KBM-7 (cell line): ENCODE measurements at places on chromosomes 3 and 15.

DNA sequence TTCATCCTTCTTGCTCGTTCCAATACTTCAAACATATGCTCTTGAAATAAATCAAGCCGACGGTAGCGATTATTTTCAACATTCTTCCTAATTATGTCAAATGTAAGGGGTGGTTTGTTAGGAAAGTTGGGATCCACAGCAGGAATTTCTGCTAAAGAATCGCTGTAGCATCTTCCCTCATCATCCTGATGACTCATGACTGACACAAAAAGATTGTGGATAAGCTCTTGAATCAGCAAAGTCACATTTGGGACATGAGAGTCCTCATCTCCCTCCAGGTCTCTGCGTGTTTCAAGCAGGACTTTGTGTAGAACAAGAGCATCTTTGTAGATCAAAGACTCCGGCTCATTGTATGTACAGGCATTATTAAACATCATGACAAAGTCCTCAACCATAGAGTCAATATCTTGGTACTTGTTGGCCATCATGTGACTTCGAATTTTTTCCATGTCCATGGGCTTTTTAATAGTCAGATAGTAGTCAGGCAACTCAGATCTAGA lies 73.0 kb downstream of the UQCC5 start:
- no peak for DNase-seq

- no peak for DNase-seq
Measured at GRCh38 chr15:88663141-88663621, 24.4 kb downstream of the ISG20 start.

GRCh38 chr3:132164469-132165092 lies 129.8 kb upstream of the CPNE4 start:
- DNase-seq: no peak

DNA sequence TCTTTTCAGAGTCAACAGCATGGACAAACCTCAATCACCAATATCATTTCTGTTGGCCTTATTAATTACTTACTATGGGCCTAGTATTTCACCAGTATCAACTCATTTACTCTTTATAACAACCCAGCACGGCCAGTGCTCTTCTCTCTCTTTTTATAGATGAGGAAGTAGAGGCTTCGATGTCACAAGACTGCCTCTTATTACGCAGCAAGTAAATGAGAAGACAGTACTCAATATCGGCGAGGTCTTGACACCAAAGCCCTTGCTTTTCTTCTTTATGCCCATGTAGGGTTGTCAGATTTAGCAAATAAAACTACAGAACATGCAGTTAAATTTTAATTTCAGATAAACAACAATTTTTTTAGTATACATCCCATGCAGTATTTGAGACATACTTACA lies 99.0 kb upstream of the KCNMB2 start:
- no peak for DNase-seq

DNA sequence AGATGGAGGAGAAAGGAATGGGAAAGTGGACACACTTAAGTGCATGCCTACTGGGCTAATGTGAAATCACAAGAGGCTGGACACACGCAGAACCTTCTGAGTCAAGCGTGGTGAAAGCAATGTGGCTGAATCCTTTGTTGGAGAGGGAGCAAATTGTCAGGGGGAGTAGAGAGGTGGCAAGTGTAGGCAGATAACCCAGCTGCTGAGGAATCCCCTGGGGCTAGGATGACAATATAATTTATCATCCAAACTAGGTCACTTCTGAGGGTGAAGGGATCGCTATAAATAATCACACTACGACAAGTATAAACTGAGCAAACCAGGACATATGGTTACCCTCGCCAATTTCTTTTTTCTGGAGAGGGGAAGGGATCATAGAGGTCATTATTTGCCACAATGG lies 28.7 kb downstream of the TAMM41 start:
- DNase-seq: no peak

- no peak for DNase-seq
Measured at GRCh38 chr15:41125931-41126642, 10.0 kb upstream of the INO80 start.

- DNase-seq: no peak
Measured at GRCh38 chr3:4943549-4943948, 35.7 kb upstream of the BHLHE40 start.

DNA sequence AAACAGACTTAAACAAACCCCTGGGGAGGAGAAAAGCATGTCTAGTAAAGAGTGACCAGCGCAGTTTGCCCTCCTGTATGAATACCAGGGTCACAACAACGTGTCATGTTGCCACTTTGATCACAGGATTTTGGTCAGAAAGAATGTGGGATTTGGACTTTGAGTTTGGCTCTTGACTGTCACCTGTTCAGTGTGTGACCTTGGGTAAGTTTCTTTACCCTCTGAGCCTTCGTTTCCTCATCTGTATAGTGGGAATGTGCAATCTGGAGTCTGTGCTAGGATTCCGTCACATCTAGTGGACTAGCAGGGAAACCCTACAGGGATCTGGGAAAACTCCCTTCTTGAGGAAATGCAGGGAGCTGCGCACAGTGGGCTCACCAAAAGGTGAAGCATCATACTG lies 63.6 kb downstream of the CCNL1 start:
- DNase-seq: no peak

GRCh38 chr15:25715536-25716413 lies 147.4 kb downstream of the ATP10A start:
- no peak for DNase-seq

GRCh38 chr15:70962084-70962483 lies 69.5 kb downstream of the LRRC49 start:
- no peak for DNase-seq

- no peak for DNase-seq
Measured at GRCh38 chr15:74461847-74462511, 1.0 kb upstream of the UBL7 start.

- DNase-seq: peak; percentile 60
Measured at GRCh38 chr3:171462224-171462623, 2.0 kb upstream of the TNIK start.

GRCh38 chr3:57949785-57950615 lies 58.2 kb upstream of the FLNB start:
- DNase-seq: no peak

- peak; percentile 36 for DNase-seq
Measured at GRCh38 chr3:16181361-16181760, 6.9 kb downstream of the GALNT15 start.

DNA sequence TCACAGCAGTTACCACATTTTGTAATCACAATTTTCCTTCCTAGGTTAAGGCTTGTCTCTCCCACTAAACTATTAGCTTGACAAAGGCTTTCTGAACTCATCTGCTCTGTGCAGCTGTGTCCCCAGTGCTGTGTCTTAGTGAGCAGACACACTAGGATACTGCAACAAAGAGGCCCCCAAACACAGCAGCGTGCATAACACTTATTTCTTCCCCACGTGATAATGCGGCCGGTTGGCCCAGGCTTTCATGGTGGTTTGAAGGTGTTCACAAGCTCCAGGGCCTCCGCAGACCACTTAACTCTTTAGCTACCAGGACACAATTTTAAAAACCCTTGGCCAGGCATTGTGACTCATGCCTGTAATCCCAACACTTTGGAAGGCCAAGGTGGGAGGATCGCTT lies 2.2 kb upstream of the HDAC11 start:
- DNase-seq: no peak

GRCh38 chr15:97804950-97805349 lies 155.6 kb upstream of the ARRDC4 start:
- DNase-seq: no peak

GRCh38 chr3:160956785-160957184 lies 148.4 kb downstream of the B3GALNT1 start:
- DNase-seq: peak; percentile 50

GRCh38 chr15:91627473-91628278 lies 225.8 kb upstream of the SLCO3A1 start:
- DNase-seq: no peak

GRCh38 chr3:149658744-149659497 lies 1.1 kb upstream of the WWTR1 start:
- DNase-seq: no peak

DNA sequence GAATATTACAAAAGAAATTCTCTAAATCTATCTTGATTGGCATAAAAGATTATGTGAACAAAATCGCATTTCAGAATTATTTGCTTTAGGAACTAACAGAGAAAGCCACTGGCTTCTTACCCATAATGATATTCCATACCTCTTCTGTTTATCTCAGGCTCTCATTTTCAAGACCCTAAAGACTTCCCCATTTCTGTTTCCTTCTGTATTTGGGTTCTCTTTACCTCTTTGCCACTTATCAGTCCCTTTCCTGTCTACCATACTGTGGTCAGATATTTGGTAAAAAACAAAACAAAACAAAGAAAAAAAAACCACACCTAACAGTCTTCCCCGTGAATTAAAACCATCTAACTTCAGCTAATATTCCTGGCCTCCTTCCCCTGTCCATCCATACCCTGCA lies 108.5 kb downstream of the LRRC28 start:
- peak; percentile 76 for DNase-seq

DNA sequence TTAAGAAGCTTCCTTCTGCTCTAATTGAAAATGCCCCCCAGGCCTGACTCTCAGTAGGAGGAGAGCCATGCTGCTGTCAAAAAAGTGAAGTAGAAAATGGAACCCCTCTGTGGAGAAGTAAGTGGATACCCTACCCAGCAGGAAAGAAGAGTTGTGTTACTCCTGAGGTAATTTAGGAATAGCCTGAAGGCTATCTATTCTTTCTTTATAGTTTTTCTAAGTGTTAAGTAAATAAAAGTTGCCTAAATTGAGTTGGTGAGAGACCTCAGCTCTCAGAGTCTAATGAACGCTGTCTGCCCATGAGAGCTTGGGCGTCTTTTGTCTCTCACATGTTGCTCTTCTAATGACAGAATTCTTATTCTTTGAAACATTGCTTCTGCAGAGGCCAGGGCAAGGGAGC lies 116.2 kb downstream of the NSUN3 start:
- no peak for DNase-seq

- no peak for DNase-seq
Measured at GRCh38 chr3:46367811-46368210, 2.9 kb upstream of the CCR5 start.

DNA sequence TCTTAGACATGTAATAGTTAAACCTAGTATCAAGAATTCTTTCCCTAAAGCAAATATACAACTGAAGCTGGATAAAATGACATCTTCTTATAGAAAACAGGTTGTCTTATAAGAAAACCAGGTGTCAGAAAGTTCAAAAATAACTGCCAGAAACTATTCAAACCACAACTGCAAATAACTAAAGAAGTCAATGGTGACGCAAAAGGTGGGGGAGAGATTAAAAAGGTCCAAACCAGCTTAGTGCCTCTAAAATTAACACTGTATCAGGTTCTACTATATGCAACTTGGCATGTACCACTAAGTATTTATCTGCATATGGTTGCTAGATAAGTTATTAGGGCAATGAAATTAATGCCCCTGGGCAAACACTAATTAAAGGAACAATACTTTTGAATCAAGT lies 136.8 kb downstream of the TBL1XR1 start:
- DNase-seq: no peak

DNA sequence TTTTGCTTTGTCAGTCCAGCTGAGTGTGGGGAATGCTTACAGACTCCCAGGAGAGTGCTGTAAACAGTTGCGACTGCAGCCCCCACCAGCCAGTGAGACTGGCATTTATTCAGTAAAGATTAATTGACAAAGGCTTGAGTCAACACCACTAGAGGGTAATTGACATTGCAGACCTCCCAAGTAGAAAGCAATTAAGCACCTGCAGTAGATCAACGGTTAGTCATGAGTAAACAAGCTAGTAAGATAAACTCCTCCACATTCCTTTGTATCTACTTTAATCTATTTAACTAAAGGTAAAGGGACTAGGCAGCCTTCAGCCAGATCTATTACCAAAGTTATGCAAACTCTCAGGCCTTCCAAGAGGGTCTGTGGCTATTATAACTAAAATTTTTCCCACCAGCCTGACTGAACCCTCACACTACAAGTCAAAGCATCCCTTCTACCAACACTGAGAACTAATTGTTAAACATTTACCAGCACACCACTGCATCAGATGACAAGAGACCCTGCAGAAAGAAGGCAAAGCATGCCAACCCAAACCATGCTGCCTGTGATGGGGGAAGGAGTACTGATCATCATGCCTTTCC lies 30.5 kb upstream of the GALNT15 start:
- DNase-seq: peak; percentile 35

DNA sequence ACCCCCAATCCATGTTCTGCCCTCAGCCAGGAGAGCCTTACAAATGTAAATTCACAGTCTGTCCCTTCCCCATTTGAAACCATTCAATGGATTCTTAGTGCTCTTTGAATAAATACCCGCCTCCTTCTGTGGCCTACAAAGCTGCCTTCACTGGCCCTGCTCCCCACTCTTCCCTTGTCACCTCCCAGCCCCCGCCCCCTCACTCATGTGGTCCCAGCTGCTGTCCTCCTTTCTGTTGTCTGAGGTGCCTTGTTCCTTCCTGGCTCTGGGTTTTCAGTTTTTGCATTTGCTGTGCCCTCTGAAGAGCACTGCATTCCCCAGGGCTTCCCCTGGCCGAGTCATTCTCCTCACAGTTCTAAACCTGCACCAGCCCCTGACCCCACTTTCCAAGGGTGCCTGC lies 3.2 kb downstream of the EFCAB12 start:
- DNase-seq: no peak

DNA sequence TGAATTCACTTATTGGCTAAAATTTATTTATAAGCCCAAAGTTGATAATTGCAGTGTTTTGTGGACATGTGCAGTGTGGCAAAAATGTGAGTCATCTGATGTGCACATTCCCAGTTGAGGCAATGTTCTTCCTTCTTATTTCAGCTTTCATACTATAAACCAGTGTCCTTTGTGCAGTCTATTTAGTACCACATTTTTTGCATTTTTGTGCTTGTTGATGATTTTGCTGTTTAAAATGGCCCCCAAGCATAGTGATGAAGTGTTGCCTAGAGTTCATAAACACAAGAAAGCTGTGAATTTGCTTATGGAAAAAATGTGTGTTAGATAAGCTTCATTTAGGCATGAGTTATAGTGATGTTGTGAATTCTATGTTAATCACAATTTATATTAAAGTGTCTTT lies 19.4 kb upstream of the IL20RB start:
- DNase-seq: no peak

GRCh38 chr3:64459711-64460110 lies 228.1 kb downstream of the ADAMTS9 start:
- DNase-seq: no peak

- DNase-seq: no peak
Measured at GRCh38 chr3:194720048-194720447, 34.4 kb downstream of the FAM43A start.

- no peak for DNase-seq
Measured at GRCh38 chr15:42375252-42375651, 16.0 kb downstream of the CAPN3 start.

GRCh38 chr3:133573629-133574194 lies at the start of gene CDV3:
TSS of gene CDV3 (plus strand) at chr3:133573686. CDS start at chr3:133574045, 359 bp downstream.
- no peak for DNase-seq

- peak; percentile 51 for DNase-seq
Measured at GRCh38 chr3:38332201-38332600, 14.4 kb upstream of the XYLB start.

DNA sequence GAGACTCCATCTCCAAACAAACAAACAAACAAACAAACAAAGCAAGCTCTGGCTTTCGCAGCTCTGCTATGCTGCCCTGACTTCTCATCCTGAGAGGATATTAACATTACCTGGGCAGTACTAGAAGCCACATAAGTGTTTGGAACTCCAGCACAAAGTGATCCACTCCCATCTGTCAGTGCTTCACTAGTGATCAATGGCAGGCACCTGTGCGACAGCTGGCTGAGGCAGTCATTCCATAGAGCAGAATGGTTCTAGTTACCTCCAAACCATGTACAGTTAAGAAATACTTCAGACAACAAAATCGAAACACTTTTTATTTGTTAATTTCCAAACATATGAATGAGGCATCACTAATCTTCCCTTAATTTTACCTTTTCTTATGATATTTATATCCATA lies 2.8 kb upstream of the MB21D2 start:
- DNase-seq: no peak
